ENCODE measurements at places on chromosomes 4 and X.

GRCh38 chrX:109818976-109819375, 85.9 kb upstream of the ACSL4 start:
- DNase-seq = no peak

- DNase-seq = no peak
Observed at GRCh38 chr4:182189103-182189878, 53.9 kb upstream of the TENM3 start.

- DNase-seq = no peak
Observed at GRCh38 chr4:6356076-6356560, 86.5 kb downstream of the WFS1 start.

GRCh38 chr4:7291372-7292114, 99.2 kb downstream of the SORCS2 start:
- no peak for DNase-seq

DNA sequence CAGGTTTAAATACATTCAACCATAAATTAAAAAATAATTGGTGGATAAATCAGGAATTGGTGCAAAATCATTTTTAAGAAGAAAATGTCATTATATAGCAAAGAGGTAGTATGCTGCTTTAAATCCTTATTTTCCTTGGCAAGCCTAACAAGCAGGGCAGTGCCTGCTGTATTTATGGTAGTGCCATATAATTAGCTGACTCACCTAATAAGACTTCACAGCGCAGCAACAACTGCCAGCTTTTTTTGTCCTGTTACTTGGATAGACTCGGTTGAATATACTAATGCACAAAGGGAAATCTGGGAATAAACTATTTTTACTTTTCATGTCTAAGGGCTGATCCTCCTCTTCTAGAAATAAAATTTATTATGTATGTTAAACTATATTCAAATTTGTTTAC, 99.1 kb downstream of the SNCA start:
- no peak for DNase-seq

DNA sequence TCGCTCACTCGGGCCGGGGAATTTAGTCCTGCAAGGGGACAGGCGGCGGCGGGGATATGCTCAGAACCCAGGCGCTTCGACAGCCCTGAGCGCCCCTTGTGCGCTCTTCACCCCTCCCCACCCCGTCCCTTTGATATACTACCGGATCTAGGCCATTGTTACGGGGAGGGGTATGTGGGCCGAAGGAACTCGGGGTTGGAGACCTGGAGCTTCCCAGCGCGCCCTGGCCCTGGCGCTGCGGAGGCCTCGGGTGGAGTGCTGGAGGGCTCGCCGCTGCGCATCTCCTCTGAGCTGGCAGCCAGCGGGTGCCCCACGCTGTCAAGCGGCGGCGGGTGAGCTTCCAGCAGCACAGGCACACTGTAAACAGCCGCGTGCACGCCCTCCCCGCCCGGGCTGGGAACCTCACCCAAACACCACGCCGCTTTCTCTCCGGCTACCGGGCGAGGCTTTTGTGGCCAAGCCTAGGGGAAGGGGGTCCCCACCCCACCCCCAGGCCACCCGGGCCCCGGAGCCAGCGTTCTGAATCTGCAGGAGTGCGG, 54.5 kb upstream of the BCOR start:
- no peak for DNase-seq

DNA sequence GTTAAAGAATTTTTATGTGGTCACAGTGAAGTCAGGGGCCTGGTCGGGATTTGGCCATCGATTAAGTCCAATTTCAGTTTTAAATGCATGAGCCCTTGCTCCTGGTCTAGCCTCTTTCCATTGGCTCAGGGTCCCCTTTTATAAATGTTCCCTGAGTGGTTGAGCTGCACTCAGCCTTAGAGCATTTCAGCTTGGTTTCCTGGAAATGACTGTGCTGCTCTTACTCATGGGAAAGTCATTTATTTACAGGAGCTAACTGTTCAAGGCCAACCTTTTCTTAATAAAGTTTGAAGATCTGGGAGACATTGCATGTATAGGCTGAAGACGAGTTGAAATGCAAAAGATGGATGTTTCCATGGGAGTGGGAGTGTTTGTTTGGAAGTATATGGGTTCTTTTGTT, 98.8 kb upstream of the CLNK start:
- no peak for DNase-seq

GRCh38 chr4:8853249-8853648, 18.4 kb downstream of the HMX1 start:
- DNase-seq = no peak

- DNase-seq = no peak
Observed at GRCh38 chrX:37347420-37347819, 1.7 kb upstream of the PRRG1 start.

GRCh38 chr4:31045724-31046318, 325.7 kb downstream of the PCDH7 start:
- DNase-seq = no peak

DNA sequence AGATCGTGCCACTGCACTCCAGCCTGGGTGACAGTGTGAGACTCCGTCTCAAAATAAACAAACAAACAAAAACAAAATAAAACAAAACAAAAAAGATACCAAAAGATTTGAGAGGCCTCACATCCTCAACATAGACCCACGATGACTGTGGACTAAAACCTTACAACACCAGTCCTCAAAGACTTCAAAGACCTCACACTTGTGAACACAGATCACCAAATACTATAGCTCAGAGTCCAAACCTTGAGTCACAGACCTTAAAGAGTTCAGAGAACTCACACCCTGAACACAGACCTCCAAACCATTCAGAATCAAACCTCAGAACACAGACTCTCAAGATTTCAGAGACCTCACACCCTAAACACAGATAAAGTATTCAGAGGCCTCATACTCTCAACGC, 12.7 kb upstream of the PAGE4 start:
- no peak for DNase-seq

DNA sequence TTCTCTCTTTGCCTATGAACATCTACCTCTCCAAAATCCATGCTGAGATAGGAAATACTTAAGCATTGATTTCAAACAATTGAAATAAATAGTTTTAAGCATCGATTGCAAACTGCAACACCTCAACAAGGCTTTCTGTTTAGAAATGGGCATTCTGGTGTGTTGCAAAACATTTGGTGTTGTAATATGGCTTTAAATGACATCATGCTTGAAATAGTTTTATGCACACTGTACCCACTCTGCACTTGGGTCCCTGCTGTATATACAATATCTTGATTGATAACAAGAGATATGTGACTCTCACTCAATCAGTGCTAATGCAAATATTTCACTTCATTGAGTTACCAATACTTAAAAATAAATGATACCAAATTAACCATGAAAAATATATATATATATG, 964.9 kb upstream of the GRIA3 start:
- DNase-seq = no peak

DNA sequence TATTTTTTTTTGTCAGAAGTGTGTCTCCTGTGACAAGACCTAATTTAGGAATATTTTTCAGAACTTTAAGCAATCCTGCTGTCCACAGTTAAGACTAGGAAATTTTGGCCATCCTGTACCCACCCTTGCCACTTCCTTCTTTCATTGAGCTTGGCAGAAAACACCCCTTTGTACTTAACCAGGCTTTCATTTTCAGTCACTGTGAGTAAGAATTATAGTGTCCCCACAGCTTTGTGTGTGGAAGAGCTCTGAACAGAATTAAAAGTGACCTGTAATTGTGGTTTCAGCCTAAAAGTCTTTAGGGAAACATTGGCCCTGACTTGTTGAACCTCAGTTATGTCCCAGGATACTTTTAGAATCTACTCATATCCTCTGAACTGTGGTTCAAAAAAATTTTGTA, 153.7 kb upstream of the BMP3 start:
- no peak for DNase-seq

GRCh38 chrX:31199056-31199839, 127.4 kb upstream of the FTHL17 start:
- DNase-seq = no peak

- no peak for DNase-seq
Observed at GRCh38 chrX:68588602-68589371, 58.7 kb upstream of the STARD8 start.

DNA sequence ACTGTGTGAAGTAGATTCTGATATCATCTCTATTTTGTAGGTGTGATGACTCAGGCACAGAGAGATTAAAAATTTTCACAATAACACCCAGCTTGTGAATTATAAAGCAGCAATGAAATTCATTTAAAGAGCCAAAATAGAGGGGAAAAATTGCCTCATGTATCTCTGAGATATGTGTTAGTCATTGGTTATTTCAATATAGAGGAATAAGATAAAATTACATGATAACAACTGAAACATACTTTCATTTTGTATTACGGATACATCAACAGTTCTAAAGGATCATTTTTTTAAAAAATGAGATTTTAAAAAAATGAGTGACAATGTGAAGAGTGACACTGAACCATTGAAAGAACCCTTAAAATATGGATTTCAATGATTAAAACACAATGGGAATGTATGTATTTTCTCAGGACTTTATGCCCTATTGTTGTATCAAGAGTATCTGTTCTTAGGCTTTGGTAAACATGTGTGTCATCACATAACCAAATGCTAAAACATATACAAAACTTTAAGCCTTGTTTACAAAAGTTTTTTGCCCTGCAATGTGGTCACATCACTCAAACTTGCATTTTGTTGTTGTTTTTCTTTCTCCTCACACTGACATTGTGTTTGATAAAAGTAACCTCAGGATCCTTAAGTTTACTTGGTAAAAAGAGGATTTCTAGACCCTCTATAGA, 221.3 kb downstream of the ANTXR2 start:
- no peak for DNase-seq

DNA sequence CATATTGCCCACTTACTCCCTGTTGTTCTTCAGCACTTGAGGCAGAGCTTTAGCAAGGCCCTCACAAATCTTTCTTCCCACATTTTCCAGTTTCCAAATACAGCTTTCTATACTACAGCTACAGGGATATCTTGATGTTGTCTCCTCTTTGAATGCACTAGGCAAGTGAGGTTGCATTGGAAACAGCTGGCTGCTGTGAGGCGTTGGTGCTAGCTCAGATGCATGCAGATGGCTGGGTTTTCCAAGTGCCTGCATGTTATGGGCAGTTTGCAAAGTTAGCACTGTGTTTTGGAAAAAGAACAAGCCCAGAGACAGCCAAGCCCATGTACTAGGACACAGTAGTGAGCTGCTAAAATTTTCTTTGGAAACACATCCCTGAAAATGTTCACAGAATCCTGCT, 315.1 kb upstream of the RASGEF1B start:
- DNase-seq = no peak

DNA sequence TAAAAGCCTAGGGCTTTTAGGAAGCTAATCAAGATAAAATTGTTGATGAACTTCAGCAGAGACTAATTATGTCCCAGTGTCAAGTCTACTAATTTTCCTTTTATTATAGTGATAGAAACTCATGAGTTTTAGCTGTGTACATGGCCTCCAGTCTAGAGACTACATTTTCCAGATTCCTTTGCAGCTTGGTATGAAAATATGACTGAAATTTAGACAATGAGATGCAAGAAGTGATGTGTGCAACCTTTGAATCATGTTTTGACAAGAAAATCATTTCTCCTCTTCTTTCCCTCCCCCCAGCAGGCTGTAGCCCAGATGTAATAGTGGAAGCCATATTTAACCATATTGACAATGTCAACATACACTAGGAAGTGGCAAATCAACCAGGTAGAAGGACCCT, 30.3 kb upstream of the IL13RA2 start:
- DNase-seq = no peak

GRCh38 chrX:102345916-102346315, 93.9 kb downstream of the NXF2B start:
- DNase-seq = peak; percentile 37

- no peak for DNase-seq
Observed at GRCh38 chr4:161604516-161605300, 559.1 kb downstream of the FSTL5 start.
